Skin of body (tissue), 3 donors: ENCODE measurements at places on chromosomes 6 and 20. TPM values are rescaled to one million over a fixed set of nuclear protein-coding genes. Genes with fewer than 3 reads are reported as not detected.

MSH5 gene
- total RNA-seq, result 9.1 TPM

CYP24A1 gene
- total RNA-seq, result 1.3 TPM

WASF1 gene
- total RNA-seq, result 7.1 TPM

TRERF1 gene
- 6.2 TPM for total RNA-seq

TGM2 gene
- 4.8 TPM for total RNA-seq

ELOVL4 gene
- 60.1 TPM for total RNA-seq

TSHZ2 gene
- 10.1 TPM for total RNA-seq

SEMG1 gene
- not detected for total RNA-seq

TNXB gene
- total RNA-seq, result 64.4 TPM

FLRT3 gene
- 50.4 TPM for total RNA-seq

RRAGD gene
- 13.9 TPM for total RNA-seq

COX7A2 gene
- total RNA-seq, result 118 TPM

C20orf96 gene
- total RNA-seq, result 4.6 TPM

GCNT2 gene
- total RNA-seq, result 8.7 TPM

CCN6 gene
- 0.39 TPM for total RNA-seq

CRIP3 gene
- 1.1 TPM for total RNA-seq

CLPSL1 gene
- total RNA-seq, result not detected

OSER1 gene
- total RNA-seq, result 29.7 TPM

FBXL4 gene
- total RNA-seq, result 16.7 TPM

ADTRP gene
- total RNA-seq, result 14.0 TPM

MOG gene
- not detected for total RNA-seq

PHACTR1 gene
- total RNA-seq, result 12.7 TPM

MYCT1 gene
- 16.3 TPM for total RNA-seq
